Activated CD4-positive, alpha-beta T cell treated with anti-CD3 and anti-CD28 coated beads for 36 hours (primary cell): ENCODE measurements at places on chromosomes 3 and 15. TPM values are rescaled to one million over a fixed set of nuclear protein-coding genes. Genes with fewer than 3 reads are reported as not detected.

The NPAP1 gene
- not detected for total RNA-seq

DNA sequence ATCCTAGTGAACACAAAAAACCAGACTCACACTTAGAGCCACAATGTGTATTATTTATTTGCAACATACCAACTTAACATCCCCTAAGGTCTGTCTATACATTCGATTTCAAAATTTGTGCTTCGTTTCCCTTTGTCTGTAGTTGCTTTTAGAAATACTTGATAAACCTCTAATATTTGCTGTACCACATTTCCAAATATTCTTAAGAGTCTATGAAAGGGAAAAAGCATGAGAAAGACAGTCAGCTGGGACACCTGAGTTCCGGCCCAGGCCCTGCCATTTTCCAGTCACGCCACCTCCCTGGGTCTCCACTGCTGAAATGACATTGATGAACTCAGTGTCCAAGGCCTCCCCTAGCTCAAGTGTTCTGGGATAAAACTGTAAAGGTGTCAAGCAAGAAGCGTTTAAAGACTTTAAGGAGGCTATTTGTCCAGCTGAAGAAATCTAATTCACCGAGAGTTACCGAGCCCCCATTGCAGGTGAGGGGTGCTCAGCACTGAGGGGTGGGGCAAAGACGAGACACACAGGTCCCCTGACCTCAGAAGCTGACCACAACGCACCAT is 26.6 kb downstream of the LRRC2 start:
- DNase-seq: no peak

DNA sequence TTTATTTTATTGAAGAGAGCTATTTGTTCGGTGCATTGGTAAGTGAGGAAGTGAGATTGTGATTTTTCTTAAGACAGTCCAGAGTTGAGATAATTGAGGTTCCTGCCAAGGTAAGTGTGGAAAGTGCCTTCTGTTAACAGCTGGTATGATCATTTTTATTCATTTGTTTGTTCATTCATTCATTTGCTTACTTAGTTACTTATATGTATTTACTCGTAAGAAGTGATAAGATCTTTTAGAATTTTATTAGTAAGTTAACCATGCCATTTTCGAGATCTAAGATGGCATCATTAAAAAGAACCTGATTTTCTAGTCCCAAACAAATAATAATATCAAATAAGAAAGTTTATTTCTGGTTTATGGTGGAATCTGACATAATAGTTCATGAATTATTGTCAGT is 150.0 kb downstream of the GHSR start:
- DNase-seq: no peak

DNA sequence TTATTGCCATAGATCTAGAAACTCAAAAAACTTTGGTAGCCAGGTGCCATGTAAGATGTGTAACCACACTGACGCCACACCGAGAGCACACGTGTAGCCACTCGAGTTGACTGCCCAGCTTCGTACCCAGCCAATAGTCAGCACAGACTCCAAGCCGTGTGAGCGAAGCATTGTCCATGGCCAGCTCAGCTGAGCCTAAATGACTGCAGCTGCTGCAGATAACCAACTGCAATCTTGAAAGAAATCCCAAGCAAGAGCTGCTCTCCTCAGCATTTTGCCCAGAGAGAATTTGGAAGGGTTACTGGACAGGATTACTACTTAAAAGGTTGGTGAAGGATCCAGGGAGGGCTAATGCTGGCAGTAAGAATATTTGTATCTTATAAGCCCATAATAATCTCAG is 193.0 kb upstream of the THRB start:
- DNase-seq: no peak

GRCh38 chr15:27731776-27732175 is 367.3 kb downstream of the OCA2 start:
- no peak for DNase-seq
